ENCODE measurements at places on chromosomes 1 and 21.

GRCh38 chr21:45459171-45460010 lies 54.4 kb downstream of the COL18A1 start:
- DNase-seq: no peak

DNA sequence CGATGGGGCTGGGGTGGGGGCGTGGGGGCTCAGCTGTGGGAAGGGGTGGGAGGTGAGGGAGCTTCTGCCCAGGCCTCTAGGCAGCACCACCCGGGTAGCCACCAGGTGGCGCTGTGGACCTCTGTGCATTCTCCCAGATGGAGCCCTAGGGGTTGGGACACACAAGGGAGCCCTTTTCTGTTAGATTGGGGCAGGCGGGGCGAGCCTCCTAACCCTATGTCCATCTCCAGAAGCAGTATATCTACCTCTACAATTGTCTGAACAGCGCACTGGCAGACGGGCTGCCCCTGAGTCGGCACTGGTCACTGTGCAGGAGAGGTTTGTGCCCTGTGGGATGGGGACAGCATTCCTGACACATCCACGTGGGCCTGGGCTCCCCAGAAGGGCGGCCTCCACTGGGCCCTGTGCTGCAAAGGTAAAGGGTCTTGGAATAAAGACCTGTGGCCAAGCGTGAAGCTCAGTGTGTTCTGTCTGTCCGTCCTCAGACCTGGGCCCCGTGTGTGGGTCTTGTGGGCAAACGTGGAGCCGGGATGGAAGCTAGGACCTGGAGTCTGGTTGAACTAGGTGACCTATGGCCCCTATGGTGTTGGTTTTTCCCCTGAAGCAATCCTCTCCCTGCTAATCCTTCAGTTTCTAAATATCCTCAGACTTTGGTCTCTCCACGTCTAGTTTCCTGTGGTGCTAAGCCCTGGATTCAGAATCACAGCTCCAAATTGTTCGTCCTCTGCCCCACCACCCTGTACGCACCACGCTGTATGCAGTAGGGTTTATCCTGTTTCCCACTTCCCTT lies 4.4 kb upstream of the LGR6 start:
- peak; percentile 63 for DNase-seq

GRCh38 chr1:151368393-151369301 lies 3.9 kb downstream of the SELENBP1 start:
- no peak for DNase-seq

- DNase-seq: no peak
Measured at GRCh38 chr1:110591956-110592355, 14.2 kb downstream of the KCNA2 start.

DNA sequence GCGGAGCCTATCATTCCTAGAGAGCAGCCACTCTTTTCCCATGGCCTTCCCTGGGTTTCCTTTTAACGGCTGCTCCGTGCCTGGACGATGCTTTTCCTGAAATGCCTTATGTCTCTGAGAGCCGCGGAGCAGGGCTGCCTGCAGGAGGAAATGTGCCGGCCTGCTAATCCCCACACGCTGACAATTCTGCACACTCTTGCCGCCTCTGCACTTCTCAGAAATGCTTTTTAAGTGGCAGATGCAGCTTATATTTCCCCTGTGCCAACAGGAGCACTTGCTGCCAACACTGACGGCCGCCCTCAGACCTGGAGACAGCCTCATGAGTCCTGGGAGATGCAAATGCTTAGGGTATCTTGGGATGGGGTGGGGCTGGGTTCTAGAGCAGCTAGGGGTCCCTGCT lies 253.2 kb downstream of the GRIK3 start:
- no peak for DNase-seq

- DNase-seq: no peak
Measured at GRCh38 chr1:151479462-151479861, 20.2 kb upstream of the POGZ start.

- DNase-seq: no peak
Measured at GRCh38 chr1:59323879-59324278, 27.0 kb downstream of the FGGY start.

- no peak for DNase-seq
Measured at GRCh38 chr1:58710190-58711085, 10.6 kb upstream of the MYSM1 start.

DNA sequence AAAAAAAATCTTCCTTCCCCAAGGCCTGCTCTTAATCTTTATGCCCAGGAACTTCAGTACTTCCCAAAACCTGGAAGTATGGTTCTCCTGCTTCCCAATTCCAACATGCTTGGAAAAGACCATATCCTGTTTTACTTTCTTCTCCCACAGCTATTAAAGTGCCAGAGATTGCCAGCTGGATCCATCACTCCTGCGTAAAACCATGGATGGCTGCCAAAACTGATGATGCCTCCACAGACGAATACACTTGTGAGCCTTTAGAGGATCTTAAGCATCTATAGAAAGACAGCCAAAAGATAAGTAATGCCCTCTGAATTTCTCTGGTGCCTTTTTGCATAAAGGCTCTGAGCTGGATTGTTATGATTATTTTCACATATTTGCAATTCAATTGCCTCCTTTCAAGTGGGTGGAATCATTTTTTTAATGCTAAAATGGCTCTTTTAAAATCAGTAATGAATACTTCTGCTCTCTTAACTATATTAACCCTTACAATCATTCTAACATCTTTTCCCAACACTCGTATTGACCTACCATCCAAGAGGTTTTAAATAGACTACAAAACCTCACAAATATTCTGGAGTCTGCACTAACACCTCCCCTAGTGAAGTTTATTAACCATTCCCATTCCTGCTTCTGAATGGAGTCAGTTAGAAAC lies 1807.8 kb downstream of the BRINP3 start:
- DNase-seq: no peak

DNA sequence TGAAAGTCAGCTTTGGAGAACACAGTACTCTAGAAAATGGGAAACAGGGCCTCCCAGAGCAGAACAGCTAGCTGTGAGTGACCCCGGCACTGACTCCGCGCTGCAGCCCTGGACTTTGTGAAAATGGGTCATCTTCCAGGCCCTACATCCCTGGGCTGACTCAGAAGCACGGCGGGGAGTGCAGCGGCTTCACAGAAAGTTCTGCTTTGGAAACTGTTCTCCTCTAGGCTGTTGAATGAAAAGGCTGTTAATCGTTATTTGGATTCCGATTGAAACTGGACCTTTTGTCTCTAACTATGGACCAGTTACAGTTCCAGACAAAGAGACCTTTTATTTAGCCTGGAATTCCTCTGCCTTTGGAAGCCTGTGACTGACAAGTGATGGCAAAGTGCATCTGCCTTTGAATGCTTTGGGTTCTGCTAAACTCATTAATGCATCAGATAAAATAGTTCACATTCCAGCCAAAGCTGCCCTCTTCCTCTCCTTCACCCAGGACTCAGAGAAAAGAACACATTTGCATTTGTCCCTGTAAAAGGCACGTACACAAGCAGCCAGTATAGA lies 144.9 kb upstream of the HOOK1 start:
- no peak for DNase-seq

- no peak for DNase-seq
Measured at GRCh38 chr1:183346276-183346732, 71.9 kb downstream of the NMNAT2 start.

DNA sequence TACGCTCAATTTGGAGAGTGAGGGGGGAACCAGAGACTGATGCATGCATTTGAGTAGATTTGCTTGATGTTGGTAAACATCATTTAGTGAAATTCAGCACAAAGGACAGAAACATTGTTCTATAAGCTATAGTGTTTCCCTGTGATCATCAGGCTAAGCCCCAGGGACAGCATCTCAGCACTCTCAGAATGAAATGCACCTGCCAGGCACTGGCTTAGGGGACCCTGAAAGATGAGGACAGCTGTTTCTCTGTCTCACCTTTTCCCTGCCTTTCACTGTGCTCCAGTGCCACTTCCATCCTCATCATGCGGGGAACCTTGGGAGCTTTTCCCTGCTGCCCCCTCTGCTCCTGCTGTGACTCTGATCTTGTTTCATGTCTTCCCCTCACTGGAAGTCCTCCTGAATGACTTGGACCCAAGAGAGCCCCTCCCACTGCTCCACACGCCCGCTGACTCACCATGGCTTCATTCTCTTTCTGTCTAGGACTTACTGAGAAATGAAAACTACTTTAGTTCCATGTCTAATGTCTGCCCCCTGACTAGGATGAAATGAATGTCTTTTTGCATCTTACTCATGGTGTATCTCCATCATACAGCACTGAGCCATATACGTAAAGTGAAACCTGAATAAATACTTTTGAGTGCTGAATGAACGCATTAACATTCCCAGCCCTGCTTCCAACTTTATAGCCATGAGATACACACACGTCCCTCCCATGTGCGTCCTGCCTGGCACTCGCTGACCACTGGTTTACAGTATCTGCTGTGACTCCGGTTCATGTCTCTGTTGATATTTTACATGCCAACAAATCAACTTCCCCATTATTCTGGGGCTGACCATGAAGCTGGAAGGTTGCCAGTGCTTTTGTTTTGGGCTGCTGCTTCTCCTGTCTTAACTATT lies 182.0 kb downstream of the PCP4 start:
- DNase-seq: no peak

- DNase-seq: no peak
Measured at GRCh38 chr21:18148401-18148800, 96.2 kb upstream of the CHODL start.

DNA sequence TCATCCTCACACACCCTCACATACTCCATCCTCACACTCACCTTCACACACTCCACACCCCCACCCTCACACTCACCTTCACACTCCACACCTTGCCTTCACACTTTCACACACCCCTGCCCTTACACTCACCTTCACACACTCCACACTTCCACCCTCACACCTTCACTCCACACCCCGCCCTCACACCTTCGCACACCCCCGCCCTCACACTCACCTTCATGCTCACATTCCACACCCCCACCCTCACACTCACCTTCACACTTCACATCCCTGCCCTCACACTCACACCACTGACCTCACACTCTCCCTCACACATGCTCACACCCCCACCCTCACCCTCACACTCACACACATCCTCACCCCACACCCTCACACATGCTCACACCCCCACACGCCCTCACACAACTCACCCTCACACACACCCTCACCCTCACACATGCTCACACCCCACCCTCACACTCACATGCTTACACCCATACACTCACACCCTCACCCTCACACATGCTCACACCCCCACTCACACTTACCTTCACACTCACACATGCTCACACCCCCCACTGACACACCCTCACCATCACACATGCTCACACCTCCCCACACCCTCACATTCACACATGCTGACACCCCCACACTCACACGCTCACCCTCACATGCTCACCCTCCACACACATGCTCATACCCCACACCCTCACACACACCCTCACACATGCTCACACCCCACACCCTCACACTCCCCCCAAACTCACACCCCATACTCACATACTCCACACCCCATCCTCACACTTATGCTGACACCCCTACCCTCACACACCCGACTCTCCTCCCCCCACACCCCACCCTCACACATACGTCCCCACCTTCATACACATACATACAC lies 44.5 kb upstream of the EDN2 start:
- DNase-seq: no peak

- no peak for DNase-seq
Measured at GRCh38 chr1:214901718-214902117, 180.8 kb upstream of the KCNK2 start.

DNA sequence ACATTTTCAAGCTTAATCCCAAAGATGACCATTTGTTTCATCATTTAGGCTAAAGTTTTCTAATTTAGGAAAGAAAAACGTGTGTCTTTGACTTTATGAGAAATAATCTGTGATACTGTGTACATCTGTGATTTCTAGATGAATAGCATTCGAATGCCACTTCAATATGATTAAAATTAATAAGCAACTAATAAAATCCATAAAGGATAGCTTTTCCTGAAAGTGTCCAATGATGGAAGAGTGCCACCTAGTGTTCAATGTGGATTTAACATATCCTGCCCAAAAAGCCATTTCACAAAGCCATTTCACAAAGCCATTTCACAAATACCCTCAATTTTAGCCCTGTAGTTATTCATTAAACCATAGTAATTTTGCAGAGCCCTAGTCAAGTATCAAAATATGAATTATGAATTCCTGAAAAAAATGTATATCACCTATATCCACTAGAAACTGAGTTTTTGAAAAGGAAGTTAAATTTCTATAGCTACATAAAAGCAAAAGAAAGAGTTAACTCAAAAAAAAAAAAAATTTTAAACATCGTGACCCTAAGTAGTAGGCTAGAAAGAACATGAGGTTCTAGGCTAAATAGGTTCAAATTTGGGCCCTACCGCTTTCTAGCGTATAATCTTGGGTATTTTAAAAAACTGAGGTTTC lies 19.1 kb downstream of the NME7 start:
- no peak for DNase-seq

DNA sequence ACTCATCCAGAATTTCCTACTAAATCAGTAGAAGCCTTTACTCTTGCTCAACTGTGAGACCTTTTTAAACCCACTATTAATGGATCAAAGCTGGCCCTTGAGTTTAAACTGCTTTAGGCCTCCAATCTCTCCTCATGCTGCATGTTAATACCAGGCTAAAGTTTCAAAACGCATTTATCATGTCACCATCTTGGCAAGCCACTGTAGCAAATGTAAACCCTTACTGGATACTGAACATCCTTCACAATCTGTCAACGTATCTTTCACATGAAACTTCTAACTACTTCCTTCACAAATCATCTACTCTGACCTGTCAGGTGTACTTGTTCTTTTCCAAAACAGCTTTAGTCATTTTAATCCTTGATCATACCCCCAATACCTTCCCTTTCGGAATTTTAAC lies 3.0 kb downstream of the PAXBP1 start:
- DNase-seq: no peak

DNA sequence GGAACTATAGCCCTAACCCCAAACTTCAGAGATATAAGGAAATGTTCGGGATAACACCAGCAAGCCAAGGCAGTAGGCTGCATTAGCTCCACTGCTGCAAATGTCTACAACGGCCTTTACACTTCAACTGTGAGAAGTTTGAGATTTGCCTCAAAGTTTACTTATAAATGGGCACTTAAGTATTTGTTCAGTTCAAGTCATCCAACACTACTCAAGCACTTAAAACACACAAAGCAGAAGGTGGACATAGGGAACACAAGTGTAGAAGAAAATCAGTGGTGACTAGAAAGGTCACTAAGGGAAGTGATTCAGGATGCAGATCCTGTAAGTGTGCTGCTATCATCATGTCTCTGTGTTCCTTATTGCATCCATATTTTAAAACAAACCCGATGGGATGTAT lies 220.6 kb downstream of the SLC45A1 start:
- no peak for DNase-seq

DNA sequence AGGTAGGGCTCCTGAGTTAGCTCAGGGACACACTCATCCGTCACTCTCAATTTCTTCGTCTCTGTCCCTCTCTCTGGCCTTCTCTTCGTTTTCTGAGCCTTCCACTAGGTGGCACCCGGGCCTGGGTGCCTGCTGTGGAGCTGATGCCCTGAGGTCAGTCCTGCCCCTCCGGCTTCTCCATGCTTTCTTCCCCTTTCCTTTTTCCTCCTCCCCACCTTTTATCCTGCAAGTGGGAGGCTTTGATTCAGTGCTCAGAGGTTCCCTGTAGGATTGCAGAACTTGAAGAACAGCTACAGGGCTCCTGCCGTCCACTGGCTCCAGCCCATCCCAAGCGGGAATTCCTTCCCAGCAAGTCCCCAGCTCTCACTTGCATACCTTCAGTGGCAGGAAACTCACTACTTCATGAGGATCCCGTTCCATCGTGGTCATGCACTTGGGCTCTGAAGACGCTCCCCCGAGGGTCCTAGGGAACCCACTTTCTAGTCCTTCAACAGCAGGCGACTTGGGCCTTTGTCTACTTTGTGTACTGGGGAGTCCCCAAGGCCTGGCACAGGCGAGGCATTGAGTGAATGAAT lies 45.6 kb downstream of the SRRM1 start:
- peak; percentile 26 for DNase-seq

Measured in activated T-helper 9 cell treated with anti-CD3 and anti-CD28 coated beads, Interleukin-2, amount 50 U/mL, for 16 hours (primary cell).